Left renal pelvis (tissue), 4 donors: ENCODE measurements at places on chromosomes 6 and 20. TPM values are rescaled to one million over a fixed set of nuclear protein-coding genes. Genes with fewer than 3 reads are reported as not detected.

The DDRGK1 gene
- polyA plus RNA-seq: 49.9 TPM

DNA sequence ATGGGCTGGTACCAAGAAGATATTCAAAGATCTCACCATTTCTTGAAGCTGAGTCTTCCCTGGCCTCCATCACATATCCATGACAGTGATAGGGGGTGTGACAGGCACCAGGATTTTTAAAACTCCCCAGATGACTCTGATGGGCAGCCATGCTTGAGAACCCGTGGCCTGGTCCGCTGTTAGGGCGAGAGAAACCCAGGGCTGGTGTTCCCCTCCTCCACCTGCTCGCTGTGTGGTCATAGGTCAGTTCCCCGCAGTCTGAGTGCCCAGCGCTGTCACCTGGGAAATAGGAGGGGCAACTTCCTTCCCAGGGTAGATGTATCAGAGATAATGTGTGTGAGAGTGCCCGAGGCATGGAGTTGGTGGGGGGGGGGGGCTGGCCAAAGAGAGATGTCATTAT is 50.9 kb downstream of the TMEM242 start:
- DNase-seq: no peak

DNA sequence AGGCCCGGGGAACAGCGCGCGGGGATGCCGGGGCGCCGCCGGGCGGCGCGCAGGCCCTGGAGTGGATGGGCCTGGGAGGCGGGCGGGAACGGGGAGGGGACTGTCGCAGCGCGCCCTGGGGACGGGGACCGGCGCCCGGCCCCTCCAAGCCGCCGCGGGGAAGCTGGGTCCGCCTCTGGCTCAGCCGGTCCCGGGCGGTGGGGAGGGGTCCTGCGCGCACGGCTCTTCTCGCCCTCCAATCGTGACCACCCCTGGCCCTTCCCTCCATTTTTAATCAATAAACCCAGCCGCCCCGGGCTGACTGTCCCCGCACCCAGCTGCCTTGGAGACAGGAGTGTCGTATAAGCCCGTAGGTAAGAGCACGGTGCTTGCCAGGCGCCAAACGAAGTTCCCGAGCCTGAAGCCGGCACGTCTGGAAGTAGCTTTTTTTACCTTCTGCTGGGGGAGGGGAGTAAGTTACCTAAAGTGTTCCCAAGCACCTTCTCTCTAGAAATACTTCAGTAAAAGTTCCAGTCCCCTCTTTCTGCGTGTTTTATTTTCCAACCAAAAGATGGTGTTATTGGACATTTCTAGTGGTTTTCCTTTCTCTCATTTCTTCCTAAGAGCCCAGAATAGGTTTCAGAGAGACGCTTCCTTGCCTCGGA is 780 bp upstream of the TAF4 start:
- DNase-seq: peak; percentile 54

The SRMS gene
- polyA plus RNA-seq: 0.17 TPM

The TNF gene
- 0.23 TPM for polyA plus RNA-seq

DNA sequence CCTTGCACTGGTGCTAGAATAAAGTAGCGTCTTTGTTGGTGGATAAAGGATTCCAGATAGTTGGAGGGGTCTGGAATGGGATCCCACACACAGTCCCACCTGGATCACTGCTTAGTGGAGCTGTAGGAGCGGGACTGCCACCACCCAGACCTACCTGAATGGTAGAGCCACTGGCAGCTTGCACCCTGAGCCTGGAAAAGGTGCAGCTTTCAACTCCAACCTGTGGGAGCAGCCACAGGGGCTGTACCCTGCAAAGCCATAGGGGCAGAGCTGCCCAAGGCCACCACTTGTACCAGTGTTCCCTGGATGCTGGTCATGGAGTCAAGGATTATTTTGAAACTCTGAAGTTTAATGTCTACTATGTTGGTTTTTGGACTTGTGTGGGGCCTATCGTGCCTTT is 26.9 kb downstream of the VTA1 start:
- no peak for DNase-seq

DNA sequence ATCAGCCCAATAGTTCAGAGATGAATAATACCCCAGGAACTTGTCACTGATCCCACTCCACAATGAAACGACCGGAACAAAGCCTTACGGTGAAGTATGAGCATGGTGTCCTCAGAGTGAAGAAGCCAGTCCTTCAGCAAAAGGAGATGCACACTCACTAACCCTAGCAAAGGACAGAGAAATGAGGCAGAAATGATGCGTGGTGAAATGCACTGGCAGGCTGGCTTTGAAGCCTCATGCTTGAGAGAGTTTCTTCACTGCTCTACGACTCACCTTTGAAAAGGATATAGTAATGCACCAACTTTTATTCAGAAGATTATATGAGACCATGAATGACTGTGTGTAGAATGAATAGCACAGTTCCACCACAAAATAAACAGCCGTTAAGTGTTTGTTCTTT is 74.8 kb downstream of the PHACTR1 start:
- DNase-seq: no peak

The EMILIN3 gene
- polyA plus RNA-seq: 8.4 TPM

The RAD21L1 gene
- polyA plus RNA-seq: not detected

The DHX16 gene
- 28.8 TPM for polyA plus RNA-seq

- no peak for DNase-seq
These were observed 611.7 kb downstream of the UTRN start for GRCh38 chr6:144896871-144897270.

- no peak for DNase-seq
These were observed 38.0 kb downstream of the EZR start for GRCh38 chr6:158780988-158781691.

- DNase-seq: no peak
These were observed 8.7 kb downstream of the NUDT3 start for GRCh38 chr6:34383656-34384320.

- DNase-seq: no peak
These were observed 377.6 kb upstream of the CITED2 start for GRCh38 chr6:139752086-139752485.

DNA sequence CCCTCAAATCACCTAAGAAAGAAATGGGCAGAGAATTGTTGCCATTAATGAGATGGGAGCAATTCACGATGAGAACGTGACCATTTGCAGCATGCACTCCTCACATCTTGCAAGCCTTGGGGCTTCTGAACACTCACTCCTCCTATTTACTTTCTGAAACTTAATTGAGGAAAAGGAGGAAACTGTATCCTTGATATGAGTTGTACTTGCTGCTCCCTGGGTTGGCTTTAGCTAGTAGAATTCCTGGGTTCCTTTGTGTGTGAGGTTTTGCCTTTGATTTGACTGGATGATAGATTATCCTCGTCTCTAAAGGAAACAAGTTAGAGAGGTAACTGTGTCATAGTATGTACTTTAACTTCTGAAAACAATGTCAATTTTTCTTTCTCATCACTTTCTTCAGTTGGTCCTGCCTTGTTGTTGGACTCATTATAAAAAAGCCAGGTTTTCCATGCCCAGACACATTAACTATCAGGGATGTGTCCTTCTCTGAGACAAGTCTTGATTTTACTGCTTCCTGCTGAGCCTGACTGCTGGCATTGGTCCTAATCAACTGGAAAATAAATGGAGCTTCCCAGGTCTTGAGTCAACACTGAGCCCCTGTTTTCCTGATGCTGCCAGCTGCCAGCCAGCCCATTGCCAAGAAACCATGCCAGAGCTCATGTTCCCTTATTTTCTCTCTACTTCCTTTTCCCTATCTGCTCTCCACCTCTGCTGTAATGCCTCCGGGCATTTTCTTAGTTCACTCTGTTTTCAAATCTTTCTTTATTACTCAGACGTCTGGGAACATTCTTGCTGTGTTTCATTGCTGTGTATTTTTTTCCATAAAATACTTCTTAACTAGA is 6.0 kb upstream of the MRAP2 start:
- DNase-seq: no peak

The KIF16B gene
- polyA plus RNA-seq: 19.7 TPM

DNA sequence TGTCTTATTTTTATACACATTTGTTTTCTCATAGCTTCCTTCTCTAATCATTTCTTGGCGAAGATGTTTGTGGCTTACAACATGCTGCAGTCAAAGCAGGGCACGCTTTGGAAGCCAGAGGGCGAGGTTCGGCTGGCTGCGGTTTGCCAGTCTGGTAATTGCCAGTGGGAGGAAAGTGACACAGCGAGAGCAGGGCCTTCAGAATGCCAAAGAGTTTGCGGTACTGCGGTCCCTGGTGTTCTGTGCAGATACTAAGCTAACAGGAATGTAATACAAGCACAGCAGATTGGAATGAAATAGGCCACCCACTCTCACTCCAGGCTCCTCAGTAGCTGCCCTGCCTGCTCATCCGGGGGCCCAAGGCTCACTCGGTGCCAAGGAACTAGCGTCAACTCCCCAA is 58.7 kb upstream of the TGM3 start:
- DNase-seq: no peak

DNA sequence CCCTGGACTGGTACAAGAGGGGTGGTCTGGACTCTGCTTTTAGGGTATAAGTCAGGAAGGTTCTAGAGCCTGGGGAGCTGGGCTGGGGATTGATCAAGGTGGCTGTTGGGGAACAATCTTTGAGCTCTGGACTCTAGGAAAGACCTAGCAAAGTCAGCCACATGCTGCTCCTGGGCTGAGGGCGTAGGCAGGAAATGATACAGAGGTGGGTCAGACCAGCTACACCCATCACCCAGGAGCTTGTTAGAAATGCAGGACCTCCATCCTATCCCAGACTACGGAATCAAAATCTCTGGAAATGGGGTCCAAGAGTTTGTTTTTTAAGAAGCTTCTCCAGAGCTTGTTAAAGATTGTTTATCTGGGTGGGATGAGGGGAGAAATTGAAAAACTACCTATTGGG is 9.4 kb downstream of the ADTRP start:
- DNase-seq: no peak

GRCh38 chr20:38197217-38197616 is 32.1 kb upstream of the TGM2 start:
- no peak for DNase-seq

The DDO gene
- polyA plus RNA-seq: 0.60 TPM

The COL21A1 gene
- polyA plus RNA-seq: 104 TPM

DNA sequence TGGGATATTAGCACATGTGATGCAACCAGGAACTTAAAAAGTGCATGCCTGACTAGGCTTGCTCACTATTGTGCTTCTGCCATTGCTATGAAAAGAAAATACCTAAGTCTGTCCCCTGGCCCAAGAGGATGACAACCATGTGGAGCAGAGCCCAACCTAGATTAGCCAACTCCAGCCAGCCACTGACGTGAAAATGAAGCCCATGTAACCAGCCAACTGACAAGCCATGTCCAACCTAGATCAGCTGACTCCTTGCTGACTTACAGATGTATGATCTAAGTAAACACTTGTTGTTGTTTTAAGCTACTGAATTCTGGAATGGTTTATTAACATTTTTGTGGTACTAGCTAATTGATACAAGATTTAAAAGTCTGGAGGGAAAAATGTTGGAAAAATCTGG is 47.5 kb downstream of the PIGU start:
- no peak for DNase-seq

DNA sequence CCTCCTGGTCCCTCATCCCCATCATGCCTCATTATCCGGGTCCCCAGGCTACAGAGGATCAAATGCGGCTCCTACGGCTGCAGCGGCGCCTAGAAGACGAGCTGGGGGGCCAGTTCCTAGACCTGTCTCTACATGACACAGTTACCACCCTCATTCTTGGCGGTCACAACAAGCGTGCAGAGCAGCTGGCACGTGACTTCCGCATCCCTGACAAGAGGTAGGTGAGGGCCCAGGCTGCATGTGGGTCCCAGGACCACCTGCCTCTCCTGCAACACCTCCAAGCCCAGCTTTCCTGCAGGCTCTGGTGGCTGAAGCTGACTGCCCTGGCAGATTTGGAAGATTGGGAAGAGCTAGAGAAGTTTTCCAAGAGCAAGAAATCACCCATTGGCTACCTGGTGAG is 8.2 kb upstream of the PTPRA start:
- DNase-seq: no peak

DNA sequence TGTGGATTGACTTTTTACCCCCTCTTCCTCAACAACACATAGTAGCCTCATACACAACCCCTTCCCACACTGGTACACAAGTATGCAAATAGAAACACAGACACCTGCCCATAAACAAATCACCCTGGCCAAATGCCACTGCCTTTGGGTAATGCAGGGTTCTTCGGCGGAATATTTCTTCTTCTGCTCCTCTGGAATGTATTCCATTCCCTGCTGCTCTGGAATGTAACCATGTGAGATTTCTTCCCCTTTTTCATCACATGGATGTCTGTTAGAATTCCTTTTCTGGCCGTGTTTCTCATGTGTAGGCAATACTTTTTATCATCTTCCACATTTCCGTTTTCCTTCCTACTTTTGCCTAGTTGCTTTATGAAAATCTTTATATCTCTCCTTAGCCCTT is 76.1 kb upstream of the TPD52L1 start:
- no peak for DNase-seq

- DNase-seq: no peak
These were observed 119.2 kb downstream of the TOX2 start for GRCh38 chr20:44033873-44034272.

DNA sequence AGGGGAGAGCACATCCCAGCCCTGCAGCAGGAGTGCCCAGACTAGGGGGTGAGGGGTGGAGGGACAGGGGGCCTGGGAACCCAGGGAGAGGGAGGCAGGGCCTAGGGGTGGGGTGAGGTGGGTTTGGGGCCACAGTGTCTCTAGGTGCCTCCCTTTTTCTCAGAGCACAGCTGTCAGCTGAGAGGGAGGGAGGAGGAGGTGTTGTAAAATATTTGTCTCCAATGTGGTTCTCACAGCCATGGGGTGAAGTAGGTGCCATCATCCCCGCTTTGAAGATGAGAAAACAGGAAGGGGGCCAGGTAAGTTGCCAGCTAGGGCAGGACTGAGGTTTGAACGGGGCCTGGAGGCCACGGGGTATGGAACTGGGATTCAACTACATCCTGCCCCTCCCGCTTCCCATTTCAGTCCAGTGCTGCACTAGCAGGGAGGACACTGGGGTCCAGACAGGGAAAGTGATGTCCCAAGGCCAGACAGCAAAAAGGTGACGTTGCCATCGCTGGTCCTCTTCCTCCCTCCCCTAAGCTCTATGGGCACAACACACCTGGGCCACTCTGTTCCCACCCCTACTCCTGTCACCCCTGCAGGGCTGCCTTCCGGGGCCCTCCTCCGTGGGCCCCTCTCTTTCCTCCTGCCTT is 20.3 kb downstream of the PACSIN1 start:
- DNase-seq: no peak

DNA sequence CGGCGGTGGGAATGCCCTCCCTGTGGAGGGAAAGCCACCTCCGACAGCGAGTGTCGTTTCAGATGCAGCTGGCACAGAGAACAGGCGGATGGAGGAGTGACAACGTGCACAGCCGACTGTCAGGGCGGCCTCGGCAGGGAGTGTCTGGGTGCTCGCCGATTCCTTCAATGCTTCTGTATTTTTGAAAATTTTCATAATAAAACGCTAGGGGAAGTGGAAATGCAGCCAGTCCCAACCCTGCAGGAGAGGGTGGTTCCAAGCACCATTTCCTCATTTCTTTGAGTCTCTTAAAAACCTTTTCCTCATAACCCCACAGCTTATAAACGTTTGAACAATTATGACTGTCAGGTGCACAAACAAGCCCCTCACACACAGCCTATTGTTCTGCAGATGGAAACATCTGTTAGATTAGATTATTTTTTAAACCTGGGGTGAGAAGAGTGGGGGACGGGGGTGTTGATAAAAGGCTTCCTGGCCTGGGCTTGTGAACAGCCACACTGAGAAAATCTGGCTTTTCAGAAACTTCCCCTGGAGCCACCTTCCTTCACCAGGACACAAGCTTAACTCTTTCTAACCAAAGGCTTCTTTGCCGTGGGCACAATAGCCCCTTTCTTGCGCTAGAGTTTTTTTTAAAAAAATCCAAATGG is 228.9 kb downstream of the ANKRD60 start:
- DNase-seq: no peak

The NECAB3 gene
- 13.7 TPM for polyA plus RNA-seq

The IL20RA gene
- 1.6 TPM for polyA plus RNA-seq
